ENCODE measurements at places on chromosomes 3 and 15.

DNA sequence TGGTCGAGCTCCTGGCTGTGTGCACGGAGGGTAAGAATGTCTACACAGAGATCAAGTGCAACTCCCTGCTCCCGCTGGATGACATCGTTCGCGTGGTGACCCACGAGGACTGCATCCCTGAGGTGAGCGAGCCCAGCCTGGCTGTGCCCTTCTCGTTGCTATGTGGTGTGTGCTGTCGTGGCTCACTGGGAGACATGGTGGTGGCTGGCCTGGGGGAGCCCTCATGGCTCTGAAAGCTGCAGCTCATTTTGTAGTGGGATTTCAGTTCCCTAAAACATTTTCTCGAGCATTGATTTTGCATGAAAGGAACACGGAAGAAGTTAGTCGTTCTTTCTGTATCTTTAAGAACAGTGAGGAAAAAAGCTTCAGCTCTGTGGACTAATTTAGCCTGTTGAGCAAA lies 200.5 kb downstream of the ITPR1 start:
- DNase-seq = no peak

- no peak for DNase-seq
Observed at GRCh38 chr3:41241800-41242571, 42.7 kb downstream of the CTNNB1 start.

DNA sequence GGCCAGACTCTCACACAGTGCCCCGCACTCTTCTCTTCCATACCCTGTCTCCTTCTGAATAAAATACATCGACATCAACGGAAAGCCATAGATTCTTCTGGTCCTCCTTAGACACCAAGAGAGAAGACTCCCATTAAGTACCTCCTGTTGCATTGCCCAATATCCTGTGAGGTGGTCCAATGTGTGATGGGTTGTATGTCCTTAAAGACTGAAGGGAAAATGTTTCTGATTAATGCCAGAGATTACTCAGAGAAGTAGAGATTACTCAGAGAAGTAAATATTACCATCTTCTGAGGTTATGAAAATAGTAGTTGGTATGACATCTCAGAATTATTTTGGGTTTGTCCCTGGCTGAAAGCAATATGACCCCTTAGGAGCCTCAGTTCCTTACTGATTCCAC lies 60.8 kb upstream of the GALNT15 start:
- DNase-seq = no peak

GRCh38 chr3:120407508-120408287 lies 43.1 kb downstream of the FSTL1 start:
- DNase-seq = no peak

DNA sequence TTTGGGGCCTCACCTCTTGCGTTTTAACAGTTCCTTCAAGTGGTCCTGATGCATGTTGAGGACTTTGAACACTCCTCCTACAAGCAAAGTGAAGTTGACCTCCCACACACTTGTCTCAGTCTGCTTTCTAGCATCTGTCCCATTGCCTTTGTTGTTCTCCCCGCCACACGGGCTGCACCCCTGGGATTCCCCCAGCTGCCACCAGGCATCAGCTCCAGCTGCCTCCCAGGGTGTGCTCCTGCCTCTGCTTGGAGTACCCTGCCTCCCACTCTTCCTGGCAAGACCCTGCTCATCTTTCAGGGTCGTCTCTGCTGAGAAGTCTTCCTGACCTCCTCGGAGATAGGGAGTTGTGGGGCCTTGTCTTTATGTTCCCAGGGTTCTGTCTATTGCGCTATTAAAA lies 52.2 kb downstream of the IGF1R start:
- DNase-seq = peak; percentile 58

- no peak for DNase-seq
Observed at GRCh38 chr3:88195951-88196434, 46.2 kb downstream of the C3orf38 start.

GRCh38 chr3:71265365-71265915 lies 318.1 kb downstream of the FOXP1 start:
- DNase-seq = peak; percentile 40

DNA sequence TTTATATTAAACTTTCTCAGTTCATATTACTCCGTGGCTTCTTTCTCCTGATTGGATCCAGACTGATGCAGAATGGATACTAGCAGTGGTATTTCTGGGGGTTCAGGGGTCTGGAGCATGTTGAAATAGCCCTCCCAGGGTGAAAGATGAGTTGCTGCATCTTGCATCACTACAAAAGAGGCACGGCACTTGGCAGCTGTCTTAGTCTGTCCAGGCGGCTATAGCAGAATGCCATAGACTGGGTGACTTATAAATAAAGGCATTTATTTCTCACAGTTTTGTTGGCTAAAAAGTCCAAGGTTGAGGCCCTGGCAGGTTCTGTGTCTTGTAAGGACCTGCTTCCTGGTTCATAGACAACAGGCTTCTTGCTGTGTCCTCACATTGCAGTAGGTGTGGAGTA lies 660 bp upstream of the BCL2L10 start:
- no peak for DNase-seq

DNA sequence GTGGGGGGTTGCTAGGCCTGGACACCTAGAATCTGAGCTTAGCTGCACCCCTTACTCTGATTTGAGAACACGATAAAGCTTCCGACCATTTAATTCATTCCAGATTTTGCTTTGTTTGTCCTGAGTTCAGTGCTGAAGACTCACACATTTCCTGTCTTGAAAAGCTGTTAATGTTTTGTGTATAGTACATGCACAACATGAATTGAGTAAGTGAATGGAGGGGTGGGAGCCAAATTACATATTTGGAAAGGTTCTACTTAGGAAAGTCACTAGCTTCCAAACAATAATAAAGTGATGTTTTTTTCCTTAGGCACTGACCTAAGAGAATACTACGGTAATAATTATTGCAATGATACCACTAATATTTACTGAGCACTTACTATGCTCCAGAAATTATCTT lies 955.2 kb upstream of the NR2F2 start:
- DNase-seq = no peak

GRCh38 chr15:76932135-76932966 lies 802 bp downstream of the RCN2 start:
- DNase-seq = peak; percentile 61

DNA sequence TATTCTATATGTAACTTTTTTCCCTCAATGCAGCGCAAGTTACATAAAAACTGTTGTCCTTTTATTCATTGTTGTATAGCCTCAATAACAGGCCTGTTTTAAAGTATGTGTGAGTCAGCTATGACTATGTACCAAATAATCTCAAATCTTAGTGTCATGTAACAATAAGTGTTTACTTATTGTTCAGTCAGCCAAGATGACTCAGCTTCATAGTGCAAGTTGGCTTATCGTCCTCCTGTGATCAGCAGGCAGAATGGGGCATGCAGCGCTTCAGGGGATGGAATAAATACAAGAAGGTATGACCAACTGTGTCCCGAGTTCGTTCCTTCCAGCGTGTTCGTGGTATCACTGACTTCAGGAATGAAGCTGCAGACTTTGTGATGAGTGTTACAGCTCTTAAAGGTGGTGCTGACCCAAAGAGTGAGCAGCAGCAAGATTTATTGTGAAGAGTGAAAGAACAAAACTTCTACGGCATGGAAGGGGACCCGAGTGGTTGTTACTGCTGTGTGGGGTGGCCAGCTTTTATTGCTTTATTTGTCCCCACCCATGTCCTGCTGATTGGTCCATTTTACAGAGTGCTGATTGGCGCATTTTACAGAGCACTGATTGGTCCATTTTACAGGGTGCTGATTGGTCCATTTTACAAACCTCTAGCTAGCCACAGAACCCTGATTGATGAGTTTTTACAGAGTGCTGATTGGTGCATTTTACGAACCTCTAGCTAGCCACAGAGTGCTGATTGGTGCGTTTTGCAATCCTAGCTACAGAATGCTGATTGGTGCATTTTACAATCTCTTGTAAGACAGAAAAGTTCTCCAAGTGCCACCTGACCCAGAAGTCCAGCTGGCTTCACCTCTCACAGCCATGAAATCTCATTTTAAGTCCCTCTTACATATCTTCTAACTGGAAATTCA lies 1016.0 kb downstream of the MCTP2 start:
- no peak for DNase-seq

DNA sequence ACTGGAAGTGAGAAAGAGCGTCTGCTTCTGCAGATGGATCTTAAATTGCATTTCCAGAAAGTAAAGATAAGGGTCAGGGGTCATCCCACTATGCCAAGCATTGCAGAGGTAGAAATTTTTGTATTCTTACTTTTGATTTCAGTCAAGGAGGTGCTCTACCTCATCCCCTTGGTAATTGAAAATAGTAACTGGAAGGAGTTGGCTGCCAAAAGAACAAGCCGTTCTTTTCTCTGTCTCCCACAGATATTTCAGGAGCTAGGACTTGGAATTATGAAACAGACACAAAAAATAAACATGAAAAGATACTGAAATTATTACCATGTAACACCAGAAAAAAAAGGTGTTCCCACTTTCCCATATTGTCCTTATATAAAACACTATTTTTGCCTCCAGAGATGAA lies 309.9 kb upstream of the UMPS start:
- DNase-seq = no peak

GRCh38 chr15:66646308-66646707 lies 55.7 kb upstream of the SMAD6 start:
- no peak for DNase-seq

GRCh38 chr3:108672701-108673100 lies 83.2 kb downstream of the DZIP3 start:
- no peak for DNase-seq

DNA sequence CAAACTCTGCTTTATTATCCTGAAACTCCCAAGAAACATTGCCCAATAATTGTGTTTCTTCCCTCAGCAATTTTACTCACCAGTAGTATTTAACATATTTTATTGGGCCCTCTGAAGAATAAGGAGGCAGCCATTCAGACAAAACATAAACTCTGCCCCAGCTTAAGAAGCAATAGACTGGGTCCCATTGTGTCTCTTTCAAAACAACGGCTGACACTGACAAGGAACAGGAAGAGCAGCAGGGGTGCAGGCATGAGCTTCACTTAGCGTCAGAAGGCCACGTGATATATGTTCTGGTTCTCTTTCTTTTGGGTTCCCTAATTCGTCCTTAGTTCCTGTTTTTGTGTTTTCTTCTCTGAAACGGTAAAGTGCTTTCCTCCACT lies 242.3 kb downstream of the FHIT start:
- no peak for DNase-seq

GRCh38 chr3:124032311-124032880 lies 40.5 kb upstream of the ROPN1 start:
- DNase-seq = peak; percentile 67

- no peak for DNase-seq
Observed at GRCh38 chr3:78606756-78607155, 1161.0 kb downstream of the ROBO1 start.

GRCh38 chr3:118760585-118761290 lies 273.9 kb downstream of the IGSF11 start:
- DNase-seq = no peak

DNA sequence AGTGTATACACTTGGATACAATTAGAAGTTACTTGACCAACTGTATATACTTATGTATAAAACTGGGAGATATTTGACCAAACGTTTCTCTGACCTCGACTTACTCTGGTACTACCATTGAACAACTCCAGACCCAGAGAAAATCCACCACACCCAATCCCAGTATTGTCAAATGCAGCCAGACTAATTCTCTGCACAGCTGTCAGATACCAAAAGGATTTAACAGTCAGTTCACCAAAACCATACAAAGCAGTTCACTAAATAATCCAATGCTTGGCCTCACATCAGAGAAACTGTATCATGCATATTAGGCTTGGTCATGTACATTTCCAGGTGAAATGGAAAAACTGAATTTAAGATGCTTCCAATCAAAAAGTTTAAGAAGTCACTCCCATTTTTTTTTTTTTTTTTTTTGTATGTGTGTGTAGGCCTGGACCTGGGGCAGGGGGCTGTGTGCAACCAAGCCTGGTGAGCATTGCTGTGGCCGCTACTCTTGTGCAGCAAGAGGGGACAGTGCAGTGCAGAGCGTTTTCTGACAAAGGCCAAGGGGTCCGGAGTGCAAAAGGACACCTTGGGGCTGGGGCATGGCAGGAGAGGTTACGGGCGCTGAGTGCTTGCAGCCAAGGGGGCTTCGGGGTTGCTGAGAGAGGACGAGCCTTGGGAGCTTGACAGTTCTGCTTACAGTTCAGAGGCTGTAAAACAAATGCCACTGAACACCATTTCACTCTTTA lies 1.4 kb downstream of the TOMM70 start:
- DNase-seq = peak; percentile 6

- no peak for DNase-seq
Observed at GRCh38 chr15:88337993-88338392, 81.5 kb upstream of the NTRK3 start.

DNA sequence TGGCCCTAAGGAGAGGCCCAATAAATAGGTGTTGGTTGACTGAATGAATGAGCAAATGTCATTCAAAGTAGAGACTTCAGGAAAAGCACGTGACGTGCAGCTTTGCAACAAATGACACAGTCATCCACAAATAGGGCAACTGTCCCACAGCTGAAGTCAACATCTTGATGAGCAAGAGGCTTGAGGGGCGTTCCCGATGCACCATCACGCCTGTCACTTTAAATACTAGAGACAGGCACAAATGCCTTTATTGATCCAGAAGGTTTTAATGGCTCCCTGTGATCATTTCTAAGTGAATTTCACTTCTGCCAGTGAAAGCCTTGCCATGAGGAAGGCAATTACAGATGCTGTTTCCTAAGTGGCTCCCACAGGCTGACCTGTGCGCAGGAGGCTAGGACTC lies 43.6 kb downstream of the ABTB1 start:
- DNase-seq = no peak

DNA sequence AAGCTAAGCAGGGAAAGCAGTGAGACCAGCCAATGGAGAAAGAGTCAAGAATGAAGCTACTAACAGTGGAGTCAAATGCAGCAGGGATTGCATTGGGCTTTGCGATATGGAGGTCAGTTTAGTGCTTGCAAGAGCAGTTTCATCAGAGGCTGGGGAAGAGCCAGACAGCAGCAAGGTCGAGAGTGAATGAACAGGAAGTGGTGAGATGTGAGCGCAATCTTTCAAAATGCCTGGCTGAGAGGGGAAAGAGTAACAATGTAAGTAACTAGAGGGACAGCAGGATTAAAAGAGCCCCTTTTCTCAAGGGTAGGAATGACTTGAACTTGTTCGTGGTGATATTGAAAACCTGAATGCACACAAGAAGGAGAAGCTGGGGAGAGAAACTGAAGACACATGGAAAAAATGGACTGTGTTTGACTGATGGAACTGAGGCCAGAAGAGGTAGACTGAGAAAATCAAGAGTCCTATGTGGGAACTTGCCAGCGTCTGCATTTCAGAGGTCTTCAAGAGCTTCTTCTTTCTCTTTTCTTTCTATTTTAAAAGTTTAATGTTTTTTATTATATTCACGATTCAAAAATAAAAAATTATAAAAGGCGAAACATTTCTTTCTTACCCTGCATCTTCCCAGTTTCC lies 30.6 kb upstream of the GPR160 start:
- DNase-seq = no peak

- no peak for DNase-seq
Observed at GRCh38 chr15:34338347-34338746, 766 bp upstream of the SLC12A6 start.
